Panc1 (cell line): ENCODE measurements at places on chromosomes 6 and 20.

DNA sequence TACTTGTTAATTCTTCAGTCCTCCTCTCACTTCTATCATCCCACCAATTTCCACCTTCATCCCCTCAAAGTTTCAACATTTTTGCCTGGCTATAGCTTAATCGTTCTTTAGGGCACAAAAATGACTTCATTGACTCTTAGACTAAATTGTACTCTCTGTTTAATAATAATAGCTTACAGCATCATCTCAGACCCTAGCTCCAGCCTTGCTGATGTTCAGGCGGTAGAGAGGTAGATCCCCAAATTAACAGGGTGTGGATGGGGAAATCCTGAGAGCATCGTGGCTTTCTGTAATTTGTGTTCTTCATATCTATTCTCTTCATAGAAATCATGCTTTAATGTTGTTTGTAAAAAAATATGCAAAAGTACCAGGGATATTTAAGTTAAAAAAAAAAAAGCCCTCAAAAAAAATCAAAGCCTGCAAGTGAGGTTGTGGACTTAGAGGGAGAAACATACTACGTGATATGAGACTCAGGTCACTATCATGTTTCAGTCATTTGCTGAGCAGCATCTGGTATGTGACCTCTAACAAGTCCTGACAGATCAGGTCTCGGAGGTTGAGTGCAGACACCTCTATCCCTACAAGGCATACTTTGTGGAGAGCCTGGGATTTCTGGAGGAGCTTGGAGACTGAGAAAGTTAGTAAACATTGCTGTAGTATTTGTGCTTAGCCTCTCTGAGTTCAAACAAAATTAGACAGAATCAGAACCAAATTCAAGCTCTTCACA is 1063.3 kb upstream of the CITED2 start:
- DNase-seq, result no peak

GRCh38 chr6:98530732-98531131 is 303.6 kb upstream of the POU3F2 start:
- no peak for DNase-seq

- no peak for DNase-seq
These were observed 8.1 kb downstream of the PTPN1 start for GRCh38 chr20:50518270-50518721.

- DNase-seq, result no peak
These were observed 21.2 kb upstream of the NHSL1 start for GRCh38 chr6:138520463-138520862.

DNA sequence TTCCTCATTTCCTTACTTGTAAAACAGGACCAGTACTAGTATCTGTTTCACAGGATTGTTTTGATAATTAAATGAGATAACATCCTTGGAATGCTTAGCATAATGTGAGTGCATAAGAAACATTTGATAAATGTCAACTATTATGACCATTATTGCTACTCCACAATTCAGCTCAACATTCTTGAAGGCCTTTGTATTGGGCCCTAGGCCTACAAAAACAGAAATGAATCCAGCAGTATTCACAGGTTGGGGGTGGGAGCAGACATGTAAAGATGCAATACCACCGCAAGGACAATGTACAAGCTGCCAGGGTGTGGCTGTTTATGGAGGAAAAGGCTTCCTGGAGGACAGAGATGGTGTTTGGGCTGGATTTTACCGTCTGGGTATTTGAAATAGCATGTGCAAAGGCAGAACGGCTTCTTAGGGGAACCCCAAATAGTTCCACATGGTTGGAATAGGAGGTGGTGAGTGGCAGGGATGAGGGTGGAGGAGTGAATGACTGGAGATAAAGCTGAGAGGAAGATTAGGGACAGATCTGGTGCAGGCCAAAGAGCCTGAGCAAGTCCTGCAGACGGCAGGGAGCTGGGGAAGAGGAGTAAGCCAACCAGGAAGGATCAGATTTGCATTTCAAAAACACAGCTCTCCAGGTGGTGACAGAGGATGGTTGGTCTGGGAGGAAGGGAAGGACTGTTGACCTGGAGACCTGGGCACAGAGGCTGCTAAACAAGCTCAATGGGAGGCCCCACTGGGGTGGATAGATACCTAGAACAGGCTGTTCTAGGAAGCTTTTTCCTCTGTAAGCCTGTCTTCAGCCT is 57.0 kb upstream of the EPB41L1 start:
- DNase-seq, result no peak

DNA sequence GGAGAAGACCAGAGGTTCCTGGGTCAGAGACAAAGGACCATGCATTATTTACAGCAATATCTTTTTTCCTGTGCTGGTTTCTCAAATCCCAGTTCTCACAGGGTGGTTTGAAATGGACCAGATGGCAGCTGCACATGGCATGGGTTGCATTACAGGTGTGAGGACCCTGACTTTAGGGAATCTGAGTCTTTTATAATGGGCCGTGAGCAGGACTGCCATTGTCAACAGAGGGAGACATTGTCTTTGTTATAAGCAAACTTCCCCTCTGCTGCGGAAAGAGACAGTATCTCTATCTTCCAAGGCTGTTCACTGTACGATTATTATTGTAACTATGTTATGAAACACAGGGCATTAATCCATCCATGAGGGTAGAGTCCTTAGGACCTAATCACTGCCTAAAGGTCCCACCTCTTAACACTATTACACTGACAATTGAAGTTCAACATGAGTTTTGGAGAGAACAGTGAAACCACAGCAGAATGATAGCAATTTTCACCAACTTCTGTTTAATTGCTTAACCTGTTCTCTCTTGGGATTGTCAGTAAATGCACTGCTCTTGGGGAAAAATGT is 156.1 kb upstream of the AGPAT4 start:
- no peak for DNase-seq

GRCh38 chr20:44203161-44203560 is 7.4 kb downstream of the OSER1 start:
- no peak for DNase-seq
